ENCODE measurements at places on chromosomes 11 and 22. TPM values are rescaled to one million over a fixed set of nuclear protein-coding genes. Genes with fewer than 3 reads are reported as not detected.

The SAA4 gene
- not detected for polyA plus RNA-seq

The MMP11 gene
- 9.6 TPM for polyA plus RNA-seq

The FXYD6 gene
- 136 TPM for polyA plus RNA-seq

The KLHL35 gene
- 1.2 TPM for polyA plus RNA-seq

The SLC5A12 gene
- polyA plus RNA-seq = 0.34 TPM

The ISX gene
- polyA plus RNA-seq = 0.43 TPM

GRCh38 chr11:117572129-117572528, 224.9 kb downstream of the DSCAML1 start:
- DNase-seq = peak; percentile 3

DNA sequence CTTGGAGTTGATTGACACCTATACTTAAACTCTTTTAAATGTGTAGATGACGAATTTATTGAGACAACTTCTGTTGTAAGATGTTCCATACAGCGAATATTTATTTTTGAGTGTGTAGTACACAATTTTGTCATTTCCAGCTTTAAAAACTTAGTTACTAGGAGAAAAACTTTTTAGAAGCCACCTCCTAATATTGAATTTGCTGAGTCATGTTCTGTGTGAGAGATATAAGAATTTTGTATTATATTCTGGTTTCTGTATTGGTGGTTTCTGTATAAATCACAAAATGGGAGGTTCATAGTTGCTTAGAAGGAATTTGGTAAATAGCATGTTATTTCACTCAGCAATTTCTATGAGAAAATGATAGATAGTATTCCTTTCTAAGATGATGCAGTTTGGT, 171.3 kb downstream of the WNT11 start:
- DNase-seq = no peak

GRCh38 chr11:27349919-27350318, 13.1 kb downstream of the CCDC34 start:
- DNase-seq = no peak

DNA sequence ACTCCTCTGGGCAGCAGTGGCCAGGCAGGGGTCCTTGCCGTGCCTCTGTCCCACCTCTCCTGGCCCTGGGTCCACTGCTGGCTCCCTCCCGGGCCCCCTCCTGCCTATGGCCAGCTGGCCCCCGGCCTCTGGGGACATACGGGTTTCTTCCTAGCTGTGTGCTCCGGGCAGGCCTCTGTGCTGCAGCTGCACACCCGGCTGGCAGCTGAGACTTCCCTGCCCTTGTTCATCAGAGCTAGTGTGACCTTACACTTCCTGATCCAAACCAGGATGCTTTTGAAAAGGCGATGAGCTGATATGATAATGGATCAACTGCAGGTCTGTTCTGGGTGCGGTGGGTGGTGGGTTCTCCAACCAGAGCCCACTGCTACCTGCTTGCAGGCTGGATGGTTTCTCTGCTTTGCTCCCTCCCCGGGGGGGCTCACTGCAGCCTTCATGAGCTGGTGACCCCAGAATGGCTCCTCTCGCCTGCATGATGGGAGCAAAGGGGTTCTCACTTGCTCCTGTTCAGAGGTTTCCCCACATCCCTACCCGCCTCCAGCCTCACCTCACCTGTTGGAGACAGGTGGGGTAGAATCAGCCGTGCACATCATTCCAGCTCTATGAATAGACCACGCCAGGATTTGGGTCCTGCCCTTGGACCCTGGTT, 13.3 kb downstream of the B3GAT1 start:
- DNase-seq = no peak

GRCh38 chr22:31951194-31952093, 7.1 kb downstream of the YWHAH start:
- DNase-seq = no peak

DNA sequence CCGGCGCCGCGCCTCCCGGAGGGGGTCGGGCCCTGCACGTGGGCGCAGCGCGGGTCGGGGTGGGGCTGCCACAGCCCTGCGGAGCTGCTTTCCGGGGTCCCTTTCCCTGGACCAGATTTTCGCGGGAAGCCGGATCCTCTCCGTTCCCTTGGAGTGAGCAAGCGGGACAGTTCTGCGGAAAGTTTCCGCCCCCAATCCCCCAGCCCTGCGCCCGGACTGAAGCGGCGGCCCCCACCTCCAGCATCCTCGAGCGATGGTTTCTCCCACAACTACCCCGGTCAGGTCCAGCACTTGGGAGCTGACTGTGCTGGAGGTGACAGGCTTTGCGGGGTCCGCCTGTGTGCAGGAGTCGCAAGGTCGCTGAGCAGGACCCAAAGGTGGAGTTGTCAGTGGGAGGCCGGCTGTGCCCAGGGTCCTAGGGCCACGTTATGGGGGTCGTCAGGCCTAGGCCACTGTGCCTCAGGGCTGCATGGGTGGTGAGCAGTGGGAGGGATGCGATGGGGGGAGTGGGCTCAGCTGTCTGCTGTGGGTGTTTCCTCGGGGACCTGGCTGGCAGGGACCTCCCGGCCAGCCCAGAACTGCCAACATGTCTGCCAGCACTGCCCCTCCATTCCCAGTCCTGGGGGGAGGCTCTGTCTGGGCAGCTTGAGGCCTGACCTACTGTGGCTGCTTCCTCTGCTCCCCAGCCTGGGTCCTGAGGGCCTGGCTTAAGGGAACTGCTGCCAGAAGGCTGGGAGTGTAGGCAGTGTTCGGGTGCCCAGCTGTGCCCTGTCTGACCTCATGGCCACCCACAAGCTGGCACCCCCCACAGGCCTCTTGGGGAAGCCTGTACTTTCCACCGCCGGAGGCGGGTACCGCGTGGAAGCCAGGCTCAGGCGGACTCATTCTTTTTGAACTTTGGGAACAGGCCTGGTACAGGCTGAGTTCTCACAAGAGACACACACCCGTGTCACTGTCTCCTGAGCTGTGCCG, 726 bp downstream of the ST3GAL4 start:
- DNase-seq = peak; percentile 85

GRCh38 chr11:102757823-102758549, 22.4 kb downstream of the MMP10 start:
- DNase-seq = no peak

- peak; percentile 61 for DNase-seq
Observed at GRCh38 chr22:45934659-45935341, 42.2 kb downstream of the WNT7B start.

DNA sequence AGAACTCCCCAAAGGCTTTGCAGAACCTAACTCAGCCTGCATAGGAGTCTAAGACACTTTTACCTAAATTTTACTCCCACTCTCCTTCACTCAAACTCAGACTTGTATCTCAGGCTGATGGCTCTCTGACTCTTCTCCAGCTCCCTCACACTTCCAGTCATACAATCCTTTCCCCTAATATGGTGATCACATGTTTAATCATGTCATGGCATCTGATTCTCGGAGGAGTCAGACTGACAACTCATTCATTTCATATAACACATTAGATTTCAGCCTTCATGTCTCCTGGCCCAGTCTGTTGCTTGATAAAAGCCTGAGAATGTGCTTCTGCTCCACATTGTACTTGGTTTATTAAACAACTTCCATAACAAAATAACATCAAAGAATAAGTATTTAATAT, 1503.9 kb upstream of the TENM4 start:
- DNase-seq = no peak

GRCh38 chr11:76208438-76209374, 2.4 kb upstream of the WNT11 start:
- peak; percentile 78 for DNase-seq

DNA sequence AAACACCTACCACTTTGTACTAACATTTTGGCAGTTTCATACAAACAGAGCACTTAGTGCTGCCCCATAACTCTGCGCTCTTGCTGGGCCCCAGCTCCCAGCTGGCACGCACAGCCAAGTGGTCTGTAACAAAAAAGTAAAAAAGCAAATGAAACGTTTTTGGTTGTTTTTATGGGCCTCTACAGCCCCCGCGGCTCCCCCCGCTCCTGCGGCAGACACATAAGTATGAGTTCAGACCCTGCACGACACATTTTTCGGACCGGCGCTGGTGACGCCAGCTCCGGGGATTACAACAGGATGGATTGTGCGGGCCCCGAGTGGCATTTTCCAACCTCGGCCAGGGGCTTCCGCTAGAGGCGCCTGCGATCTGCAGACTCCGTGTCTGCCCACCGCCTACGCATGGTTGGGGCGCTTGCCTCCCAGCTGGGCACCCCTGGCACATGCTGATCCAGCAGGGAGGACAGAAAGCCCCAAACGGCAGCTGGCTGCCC, 418.2 kb downstream of the SOX6 start:
- no peak for DNase-seq

Measured in left lung (tissue), 14 donors.